ENCODE measurements at places on chromosomes 2 and 18.

GRCh38 chr2:9191041-9191481 is 15.6 kb upstream of the ASAP2 start:
- DNase-seq = no peak

GRCh38 chr2:195413944-195414343 is 243.1 kb upstream of the SLC39A10 start:
- no peak for DNase-seq

DNA sequence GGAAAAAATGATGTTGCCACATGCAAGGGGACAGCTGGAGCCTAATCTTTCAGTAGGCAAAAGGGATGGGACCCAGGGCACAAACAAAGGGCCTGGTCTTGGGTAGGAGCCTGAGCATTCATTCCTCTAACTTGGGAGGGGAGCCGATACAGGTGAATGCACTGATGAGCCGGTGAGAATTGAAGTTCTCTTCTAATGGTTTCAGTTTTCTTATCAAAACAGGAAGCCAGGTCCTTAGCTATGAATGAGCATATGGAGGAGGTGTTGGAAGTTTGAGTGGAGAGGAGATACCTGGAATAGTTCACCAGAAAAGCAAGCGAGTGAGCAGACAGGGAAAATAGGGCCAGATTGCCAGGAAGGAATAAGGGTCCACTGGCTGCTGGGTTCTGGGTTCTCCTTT is 10.1 kb downstream of the DPP4 start:
- no peak for DNase-seq

GRCh38 chr2:45622336-45623075 is 11.4 kb upstream of the SRBD1 start:
- no peak for DNase-seq

DNA sequence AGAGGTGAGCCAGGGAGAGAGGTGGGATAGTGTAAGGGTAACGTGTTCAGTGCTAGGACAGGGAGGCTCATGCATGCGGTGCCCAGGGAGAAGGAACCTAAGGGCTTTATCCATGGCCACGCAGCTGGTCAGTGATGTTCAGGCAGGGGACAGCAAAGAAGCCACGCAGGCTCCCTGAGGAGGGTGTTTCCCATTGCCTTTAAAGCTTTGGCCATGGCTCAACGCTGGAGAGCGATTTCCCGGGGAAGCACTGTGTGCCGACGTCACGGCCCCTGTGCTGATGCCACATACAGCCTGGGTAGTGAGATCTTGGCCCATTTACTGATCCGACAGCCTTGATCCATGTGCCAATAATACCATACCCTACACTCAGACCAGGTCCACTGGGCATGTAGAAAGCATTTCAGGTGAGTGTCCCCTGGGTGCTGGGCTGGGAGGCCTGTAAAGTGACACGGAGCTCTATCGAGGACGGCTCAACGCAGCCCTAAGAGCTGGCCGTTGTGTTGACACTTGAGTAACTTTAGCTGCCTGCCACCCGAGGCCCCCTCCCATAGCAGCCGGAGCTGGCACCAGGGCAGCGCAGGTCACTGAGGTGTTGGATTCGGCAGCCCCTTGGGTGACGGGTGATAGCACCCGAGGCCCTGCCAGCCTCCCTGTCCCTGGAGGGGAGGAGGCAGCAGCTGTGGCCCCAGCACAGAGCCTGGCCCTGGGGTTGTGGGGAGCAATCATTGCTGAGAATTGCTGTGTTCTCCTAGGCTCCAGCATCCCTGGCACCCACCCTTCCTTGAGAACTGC is 41.4 kb downstream of the PDIA6 start:
- DNase-seq = no peak

GRCh38 chr2:68936427-68936826 is 16.3 kb downstream of the GKN2 start:
- DNase-seq = no peak

- DNase-seq = no peak
These were observed 133.8 kb downstream of the AGAP1 start for GRCh38 chr2:235627682-235628081.

- no peak for DNase-seq
These were observed 726 bp downstream of the C2orf69 start for GRCh38 chr2:199911877-199912161.

- no peak for DNase-seq
These were observed 16.9 kb upstream of the PAIP2B start for GRCh38 chr2:71243634-71244301.

DNA sequence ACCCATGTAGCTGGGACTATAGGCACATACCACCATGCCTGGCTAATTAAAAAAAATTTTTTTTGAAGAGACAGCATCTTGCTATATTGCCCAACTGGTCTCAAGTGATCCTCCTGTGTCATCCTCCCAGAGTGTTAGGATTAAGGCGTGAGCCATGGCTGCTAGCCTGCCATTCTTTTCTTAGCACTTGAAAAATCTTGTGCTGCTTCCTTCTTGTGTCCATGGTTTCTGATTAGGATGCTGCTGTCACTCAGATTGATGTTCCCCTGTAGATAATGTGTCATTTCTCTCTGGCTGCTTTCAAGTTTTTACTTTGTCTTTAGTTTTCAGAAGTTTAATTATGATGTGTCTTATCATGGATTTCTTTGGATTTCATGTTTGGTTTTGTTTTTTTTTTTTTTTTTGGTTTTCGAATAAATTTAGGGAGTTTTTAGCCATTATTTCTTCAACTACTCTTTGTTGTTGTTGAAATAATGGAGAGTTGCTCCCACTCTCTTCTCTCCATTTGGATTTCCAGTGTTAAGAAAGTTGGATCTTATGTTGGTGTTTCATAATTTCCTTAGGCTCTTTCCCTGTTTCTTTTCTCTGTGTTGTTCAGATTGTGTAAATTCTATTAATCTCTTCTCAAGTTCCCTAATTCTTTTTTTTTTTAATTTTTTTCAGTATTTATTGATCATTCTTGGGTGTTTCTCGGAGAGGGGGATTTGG is 2.5 kb downstream of the ATP9B start:
- no peak for DNase-seq

All from activated CD8-positive, alpha-beta memory T cell treated with anti-CD3 and anti-CD28 coated beads for 1 hour (primary cell).